ENCODE measurements at places on chromosomes 4 and X. TPM values are rescaled to one million over a fixed set of nuclear protein-coding genes. Genes with fewer than 3 reads are reported as not detected.

GABRQ gene
- polyA plus RNA-seq = 0.08 TPM

SSX2 gene
- polyA plus RNA-seq = not detected

ACE2 gene
- 0.99 TPM for polyA plus RNA-seq

GLRA3 gene
- polyA plus RNA-seq = not detected

MAGEC2 gene
- polyA plus RNA-seq = not detected

CLDN22 gene
- polyA plus RNA-seq = not detected

ABLIM2 gene
- polyA plus RNA-seq = 0.94 TPM

CFAP99 gene
- polyA plus RNA-seq = not detected

XKRX gene
- polyA plus RNA-seq = 0.26 TPM

CFI gene
- not detected for polyA plus RNA-seq

FAM9C gene
- polyA plus RNA-seq = not detected

GRID2 gene
- not detected for polyA plus RNA-seq

CSN1S1 gene
- not detected for polyA plus RNA-seq

ADH1A gene
- polyA plus RNA-seq = not detected

MAPK10 gene
- 6.8 TPM for polyA plus RNA-seq

CT45A9 gene
- polyA plus RNA-seq = not detected

TAF7L gene
- polyA plus RNA-seq = 0.06 TPM

Measured in keratinocyte (primary cell).